ENCODE measurements at places on chromosomes 6 and 20.

- no peak for DNase-seq
Observed at GRCh38 chr20:13526551-13526950, 112.2 kb downstream of the TASP1 start.

- no peak for DNase-seq
Observed at GRCh38 chr20:63072231-63072791, 65.5 kb upstream of the BHLHE23 start.

DNA sequence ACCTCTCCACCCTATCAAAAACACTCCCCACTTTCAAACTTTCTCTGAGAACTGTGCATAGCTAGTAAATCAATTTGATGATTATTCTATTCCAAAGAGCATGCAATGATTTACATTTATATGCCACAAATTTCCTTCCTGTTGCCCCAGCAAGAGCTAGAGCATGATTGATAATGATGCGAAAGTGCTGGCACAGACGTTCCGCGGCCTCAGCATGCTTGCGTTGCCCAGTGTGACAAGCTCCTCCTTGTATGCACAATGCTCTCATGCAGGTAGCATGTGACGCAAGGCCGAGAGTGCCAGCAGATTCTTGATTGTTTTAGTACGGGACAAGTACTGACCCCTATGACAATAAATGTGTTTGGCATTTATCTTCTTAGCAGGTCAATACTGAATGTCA lies 696.3 kb upstream of the SLC35B3 start:
- no peak for DNase-seq

- peak; percentile 40 for DNase-seq
Observed at GRCh38 chr20:433300-433975, 25.3 kb downstream of the RBCK1 start.

DNA sequence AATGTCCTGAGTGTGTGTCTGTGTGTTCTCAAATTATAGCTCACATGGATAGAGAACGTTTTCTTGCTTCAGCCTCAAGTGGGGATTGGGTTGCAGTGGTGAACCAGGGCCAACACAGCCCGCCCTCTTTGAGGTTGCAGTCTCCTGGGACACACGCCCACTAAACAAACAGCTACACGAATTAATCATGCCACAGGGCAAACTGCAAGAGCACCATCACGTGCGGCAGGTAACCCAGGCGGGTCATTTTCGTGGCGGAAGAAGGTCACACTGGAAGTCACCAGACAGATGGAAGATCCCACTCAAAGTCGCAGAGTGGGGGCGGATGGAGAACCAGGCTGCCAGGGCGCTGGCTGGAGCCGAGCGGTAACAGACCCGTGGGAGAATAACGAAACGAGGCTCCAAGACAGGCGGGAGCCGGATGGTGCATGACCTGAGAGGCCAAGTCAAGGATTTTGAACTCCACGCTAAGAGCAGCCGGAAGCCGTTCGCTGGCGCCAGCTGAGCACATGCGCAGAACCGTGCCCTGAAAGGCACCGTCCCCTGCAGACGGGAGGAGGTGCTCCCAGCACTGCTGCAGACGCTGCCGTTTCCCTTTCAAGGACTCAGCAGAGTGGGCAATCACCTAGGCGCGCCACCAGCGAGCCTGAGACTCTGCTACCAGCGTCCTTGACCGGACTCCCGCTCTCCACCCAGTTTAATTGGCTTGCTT lies 10.7 kb downstream of the DLL1 start:
- DNase-seq = no peak

DNA sequence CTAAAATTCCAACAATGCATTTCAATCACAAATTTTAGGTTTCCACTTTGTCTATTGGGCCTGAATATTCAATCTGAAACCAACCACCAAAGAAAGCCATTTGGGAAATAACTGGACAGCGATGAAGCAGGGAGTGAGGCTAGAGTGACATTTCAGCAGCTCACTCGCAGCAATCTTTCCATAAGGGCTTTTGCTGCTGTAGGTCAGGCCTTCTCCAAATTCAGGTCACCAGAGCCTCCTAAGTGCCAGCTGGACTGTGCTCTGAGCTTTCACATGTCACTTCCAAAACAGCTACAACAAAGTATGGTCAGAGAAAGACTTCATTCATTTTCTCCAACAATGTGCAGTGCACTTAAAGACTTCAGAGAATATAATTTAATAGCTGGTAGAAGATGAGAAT lies 194.8 kb downstream of the FRK start:
- no peak for DNase-seq

GRCh38 chr6:28335040-28335563 lies 846 bp downstream of the ZSCAN31 start:
- no peak for DNase-seq

- DNase-seq = no peak
Observed at GRCh38 chr6:38179794-38180430, 360.4 kb downstream of the ZFAND3 start.

DNA sequence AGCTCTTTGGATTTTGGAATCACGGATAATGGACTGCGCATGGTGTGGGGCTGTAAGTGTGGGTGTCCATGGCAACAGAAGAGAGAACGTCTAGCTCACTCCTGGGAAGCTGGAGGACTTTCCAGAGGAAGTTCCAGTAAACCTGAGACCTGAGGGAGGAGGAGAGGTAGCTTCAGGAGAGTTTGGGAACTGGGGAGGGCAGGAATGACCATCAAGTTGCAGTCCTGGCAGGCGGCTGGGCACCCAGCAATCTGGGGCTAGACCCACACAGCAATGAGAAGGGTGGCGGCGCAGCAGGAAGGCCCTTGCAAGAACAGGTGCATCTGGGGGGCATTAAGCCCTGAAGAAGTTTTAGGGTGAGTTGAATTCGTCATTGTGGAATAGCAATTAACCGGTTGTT lies 95.9 kb downstream of the FOXC1 start:
- no peak for DNase-seq

DNA sequence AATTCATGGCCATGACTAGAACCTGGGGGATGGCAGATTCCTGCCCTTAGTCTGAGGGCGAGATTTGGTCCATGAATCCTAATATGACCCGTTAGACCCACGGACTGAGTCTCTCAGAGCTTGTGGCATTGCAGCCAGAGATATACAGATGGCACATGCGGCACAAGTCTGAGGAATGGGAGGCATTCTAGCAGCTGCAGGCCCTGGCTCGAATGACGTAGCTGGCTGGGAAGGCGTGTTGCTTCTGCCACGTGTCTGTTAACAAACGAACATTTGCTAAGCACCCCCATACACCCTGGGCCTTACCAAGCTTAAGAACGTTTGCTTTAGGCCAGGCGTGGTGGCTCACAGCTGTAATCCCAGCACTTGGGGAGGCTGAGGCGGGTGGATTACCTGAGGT lies 68.0 kb downstream of the CD164 start:
- no peak for DNase-seq

- DNase-seq = no peak
Observed at GRCh38 chr6:52635049-52635577, 35.8 kb upstream of the TMEM14A start.

DNA sequence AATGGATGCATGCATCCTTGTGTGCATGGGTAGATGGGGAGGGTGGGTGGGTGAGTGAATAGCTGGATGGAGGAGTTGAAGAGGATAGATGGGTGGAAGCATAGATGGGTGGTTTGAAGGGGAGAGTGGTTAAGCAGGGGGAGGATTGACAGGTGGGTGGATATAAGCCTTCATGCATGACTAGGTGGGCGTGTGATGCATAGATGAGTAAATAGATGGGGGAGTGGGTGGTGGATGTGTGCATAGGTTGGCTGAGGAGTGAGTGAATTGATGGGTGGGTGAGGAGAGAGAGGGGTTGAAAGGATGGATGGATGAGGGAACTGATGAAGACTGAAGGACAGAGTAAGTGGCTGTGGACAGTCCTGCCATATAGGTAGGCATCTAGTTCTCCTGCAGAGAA lies 4.5 kb downstream of the COL11A2 start:
- DNase-seq = no peak

DNA sequence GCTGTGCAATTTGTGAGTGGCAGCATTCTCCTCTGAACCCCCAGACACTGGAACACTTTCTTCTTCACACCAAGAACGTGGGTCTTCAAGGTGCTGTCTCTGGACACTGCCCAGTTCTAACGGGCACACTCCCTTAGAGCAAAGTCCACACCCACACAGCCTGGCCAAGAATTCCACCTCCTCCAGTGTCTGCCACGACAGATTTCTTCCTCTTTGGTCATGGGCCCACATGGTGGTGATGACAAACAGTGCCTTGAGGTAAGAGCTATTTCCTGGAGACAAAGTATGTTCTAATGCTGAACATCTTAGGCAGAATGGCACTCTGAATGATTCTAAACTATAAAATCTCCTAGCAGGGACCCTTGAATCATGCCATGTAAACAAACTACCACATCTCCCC lies 25.5 kb upstream of the SSTR4 start:
- peak; percentile 79 for DNase-seq

DNA sequence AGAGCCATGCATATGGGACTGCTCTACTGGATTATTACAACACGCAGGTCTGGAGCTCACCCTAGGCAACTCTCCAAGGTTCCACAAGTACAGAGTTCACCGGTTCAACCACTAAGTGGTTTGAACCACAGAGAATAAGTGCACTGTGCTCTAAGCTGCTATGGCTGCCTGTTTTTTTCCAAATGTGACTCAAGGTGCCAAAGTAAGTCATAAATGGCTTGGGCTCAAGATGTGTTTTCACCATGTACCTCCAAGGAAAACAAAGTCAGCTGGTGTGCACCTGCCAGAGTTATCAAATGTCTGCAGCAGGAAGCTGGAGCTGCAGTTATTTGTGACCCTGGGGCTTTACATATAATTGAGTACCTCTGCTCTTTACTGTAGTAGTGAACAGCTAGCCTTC lies 76.7 kb downstream of the PREP start:
- no peak for DNase-seq

DNA sequence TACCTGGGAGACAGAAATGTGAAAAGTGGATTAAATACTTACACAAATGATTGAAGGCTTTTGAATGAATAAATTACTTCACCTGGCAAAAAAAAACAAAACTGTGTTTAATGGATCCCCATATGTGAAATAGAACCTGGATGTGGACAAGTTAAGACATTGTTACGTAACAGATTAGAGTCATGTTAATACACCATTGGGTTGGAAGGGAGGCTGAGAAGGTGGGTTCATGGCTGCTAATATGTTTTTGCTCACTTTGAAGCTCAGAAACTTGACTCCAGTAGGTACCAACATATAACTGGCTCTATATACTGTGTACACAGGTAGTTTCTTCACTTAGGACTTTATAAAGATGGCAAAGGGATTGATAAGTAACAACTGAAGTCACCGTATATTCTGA lies 21.4 kb upstream of the TENT5A start:
- DNase-seq = no peak

GRCh38 chr20:47318586-47319516 lies 37.6 kb downstream of the ZMYND8 start:
- DNase-seq = peak; percentile 83

DNA sequence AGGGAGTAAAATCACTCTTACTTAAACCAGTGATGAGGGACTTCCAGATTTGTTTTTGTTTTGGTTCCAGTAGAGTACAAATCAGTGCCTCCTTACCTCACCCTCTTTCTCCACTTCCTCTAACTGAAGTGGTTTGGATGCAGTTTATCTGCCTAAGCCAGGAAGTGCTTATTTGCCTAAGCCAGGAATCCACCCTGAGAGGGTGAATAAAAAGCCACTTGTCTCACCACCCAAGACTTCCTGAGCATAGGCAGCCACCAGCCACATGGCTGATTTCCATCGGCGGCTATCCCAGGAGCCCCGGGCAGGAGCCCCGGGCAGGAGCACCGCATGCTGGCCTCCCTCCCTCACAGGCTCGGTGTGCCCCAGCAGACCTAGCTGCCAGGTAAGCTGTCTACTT lies 12.0 kb downstream of the LRP11 start:
- DNase-seq = peak; percentile 92

- no peak for DNase-seq
Observed at GRCh38 chr6:128389820-128390534, 130.4 kb downstream of the PTPRK start.

DNA sequence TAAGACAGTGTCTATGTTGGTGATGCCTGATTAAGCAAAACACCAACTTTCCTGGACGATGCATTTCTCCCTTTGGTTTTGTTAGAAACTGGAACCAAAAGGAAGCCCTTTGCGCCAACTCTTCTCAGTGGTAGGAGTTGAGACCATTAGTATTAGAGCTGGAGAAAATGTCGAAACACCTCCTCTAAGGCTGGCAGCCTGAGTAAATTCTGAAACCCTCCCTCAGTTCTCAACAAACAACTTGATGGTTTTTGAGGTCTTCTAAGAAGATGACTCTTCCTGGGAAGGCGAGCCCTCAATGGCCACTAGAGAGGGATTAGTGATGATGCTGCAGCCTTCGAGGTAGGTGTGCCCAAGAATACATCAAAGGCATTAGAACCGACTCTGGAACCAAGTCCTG lies 78.4 kb upstream of the CCN6 start:
- peak; percentile 70 for DNase-seq

- peak; percentile 72 for DNase-seq
Observed at GRCh38 chr6:45454008-45454911, 76.5 kb upstream of the SUPT3H start.

DNA sequence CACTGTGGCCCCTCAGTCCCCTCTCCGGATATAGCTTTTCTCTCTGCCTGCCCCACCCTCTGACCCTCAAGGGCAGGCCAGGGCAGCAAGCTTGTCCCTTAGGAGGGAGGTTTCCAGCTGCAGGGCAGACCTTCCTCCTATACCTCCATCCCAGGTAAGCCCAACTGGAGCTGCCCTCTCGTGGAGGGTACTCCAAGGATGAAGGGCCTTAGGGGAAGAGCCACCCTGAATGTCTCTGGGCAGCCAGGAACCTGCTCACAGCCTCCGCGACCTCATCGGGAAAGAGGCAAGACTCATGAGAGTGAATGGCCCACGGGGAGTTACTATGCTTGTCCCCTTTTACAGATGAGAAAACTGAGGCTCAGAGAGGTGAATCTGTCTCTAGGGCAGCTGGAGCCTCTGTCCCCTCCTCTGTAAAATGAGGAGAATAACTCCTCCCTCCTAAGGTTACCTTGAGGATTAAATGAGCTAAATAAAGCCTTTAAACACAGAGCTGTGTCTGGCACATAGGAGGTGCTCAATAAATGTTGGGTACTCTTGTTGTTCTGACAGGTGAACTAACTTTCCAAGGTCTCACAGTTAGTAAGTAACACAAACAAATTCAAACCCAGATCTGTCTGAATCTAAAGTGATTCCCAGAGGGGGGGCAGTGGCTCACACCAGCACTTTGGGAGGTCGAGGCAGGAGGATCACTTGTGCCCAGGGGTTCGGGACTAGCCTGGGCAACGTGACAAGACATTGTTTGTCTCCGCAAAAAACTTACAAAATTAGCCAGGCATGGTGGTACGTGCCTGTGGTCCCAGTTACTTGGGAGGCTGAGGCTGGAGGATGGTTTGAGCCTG lies 12.1 kb downstream of the SRXN1 start:
- no peak for DNase-seq

DNA sequence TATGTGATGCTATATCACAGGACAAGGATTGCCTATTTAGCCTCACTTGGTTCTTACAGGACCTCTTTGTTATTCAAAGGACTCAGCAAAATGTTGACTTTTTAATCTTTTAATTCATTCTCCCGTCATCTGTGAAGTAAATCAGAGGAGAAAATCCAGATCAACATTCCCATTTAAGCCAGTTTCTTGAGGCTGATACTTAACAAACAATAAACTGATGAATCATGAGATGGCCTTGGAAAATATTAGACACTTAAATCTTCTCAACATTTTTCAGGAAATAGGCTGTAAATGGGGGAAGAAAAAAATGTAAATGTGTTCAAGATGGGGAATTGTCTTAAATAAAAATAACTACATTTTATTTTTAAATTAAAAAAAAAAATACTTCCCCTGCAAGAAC lies 55.9 kb upstream of the UBR2 start:
- no peak for DNase-seq

Data from inflammatory macrophage treated with lipopolysaccharide for 4 hours (primary cell).